Suprapubic skin (tissue), 4 donors: ENCODE measurements at places on chromosomes 3 and 15.

GRCh38 chr3:151709847-151710246 is 23.9 kb upstream of the AADACL2 start:
- no peak overlapping the region for H3K4me3 ChIP-seq
- DNase-seq = no peak
- no peaks in the 10 kb centered on the region for H3K27me3 ChIP-seq
- H3K36me3 ChIP-seq = no peaks in the 10 kb centered on the region

- no peak overlapping the region for H3K27ac ChIP-seq
- H3K36me3 ChIP-seq = no peaks in the 10 kb centered on the region
- no peak overlapping the region for H3K4me3 ChIP-seq
- H3K4me1 ChIP-seq = peaks cover 2% of the 10 kb centered on the region
Observed at GRCh38 chr3:141356046-141356445, 12.3 kb upstream of the ZBTB38 start.

- no peaks in the 10 kb centered on the region for H3K4me1 ChIP-seq
- H3K36me3 ChIP-seq = no peaks in the 10 kb centered on the region
- no peaks in the 10 kb centered on the region for H3K27me3 ChIP-seq
- no peak overlapping the region for H3K4me3 ChIP-seq
Observed at GRCh38 chr3:162684260-162684659, 1187.7 kb downstream of the OTOL1 start.

GRCh38 chr3:124041553-124041952 is 49.6 kb upstream of the ROPN1 start:
- no peaks in the 10 kb centered on the region for H3K4me1 ChIP-seq
- DNase-seq = no peak
- H3K27ac ChIP-seq = no peak overlapping the region

DNA sequence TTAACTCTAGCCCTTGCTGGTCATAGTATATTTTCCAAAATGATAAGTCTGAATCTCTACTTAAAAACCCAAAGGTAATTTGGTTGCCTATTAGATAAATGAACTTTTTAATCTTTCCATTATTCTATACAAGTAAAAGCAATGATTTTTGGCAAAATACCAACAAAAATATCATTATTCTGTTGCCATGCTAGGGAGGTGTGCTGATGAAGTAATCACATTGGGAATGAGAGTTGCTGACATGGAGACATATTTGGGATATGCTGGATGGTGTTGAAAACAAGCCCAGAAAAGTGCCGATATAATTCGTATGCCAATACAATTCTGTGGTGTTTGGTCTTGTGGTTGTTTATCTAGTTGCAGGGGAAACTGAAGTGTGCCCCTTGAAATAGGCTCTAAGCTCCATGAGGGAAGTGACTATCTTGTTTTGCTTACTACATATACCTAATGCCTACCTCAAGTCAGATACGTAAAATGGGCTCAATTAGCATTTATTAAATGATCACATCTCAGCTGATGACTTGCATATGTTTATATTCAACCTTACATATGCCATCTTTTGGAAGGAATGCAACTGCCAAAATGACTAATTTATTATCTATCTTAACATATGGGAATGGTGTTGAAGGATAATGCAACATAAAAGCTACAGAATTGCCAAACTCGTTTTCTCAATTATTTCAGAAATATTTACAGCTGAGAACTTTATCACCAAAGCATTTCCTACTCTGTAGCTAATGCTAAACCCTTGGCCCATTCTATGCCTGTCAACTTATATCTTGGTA is 5.8 kb downstream of the TOPBP1 start:
- peaks cover 54% of the 10 kb centered on the region for H3K36me3 ChIP-seq
- H3K4me1 ChIP-seq = peaks cover 11% of the 10 kb centered on the region
- no peak overlapping the region for H3K27ac ChIP-seq
- H3K27me3 ChIP-seq = no peaks in the 10 kb centered on the region
- H3K4me3 ChIP-seq = no peak overlapping the region

DNA sequence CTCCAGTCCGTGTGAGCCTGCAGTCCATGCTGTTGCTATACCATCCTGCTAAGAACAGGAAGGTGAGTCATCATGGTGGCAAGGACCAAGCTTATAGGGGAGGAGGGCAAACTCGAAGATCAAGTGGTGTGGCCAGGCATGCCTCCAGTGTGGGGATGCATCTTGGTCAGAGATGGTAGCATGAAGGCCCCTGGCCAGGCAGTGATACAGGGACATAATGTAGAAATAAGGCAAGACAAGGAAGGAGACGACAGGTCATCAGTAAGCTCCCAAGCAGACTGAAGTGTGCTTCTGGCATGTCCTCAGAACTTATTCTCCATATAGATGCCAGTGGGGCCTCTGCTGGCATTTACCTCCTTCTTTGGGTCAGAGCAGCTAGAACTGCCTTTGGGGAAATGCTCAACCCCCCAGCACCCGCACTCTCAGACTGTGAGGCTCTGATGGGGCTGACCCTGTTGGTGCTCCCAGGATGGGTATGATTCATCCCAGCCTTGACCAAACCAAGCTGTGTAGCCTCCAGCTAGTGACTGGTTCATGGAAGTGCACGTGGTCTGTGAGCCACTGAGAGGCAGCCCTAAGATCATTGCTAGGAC is 52.5 kb upstream of the ATP2B2 start:
- DNase-seq = peak; percentile 57
- H3K4me3 ChIP-seq = no peak overlapping the region
- H3K4me1 ChIP-seq = peaks cover 3% of the 10 kb centered on the region
- H3K27me3 ChIP-seq = peaks cover 5% of the 10 kb centered on the region

DNA sequence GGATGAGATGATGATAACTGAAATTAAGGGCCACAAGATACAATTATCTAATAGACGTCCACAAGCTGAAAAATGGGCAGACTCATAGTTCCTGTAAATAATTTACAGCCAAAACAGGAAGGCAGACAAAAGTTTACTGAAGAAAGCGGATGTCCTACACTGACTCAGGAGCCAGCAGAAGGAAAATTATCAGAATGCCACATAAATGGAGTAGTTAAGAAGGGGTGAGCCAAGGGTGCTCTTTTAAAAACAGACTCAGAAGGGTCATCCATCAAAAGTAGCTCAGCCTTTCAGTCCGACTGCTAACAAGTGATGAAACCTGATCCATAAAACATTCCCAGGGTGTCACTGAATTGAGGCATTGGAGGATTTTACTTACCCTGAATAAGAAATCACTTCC is 39.8 kb downstream of the TUSC7 start:
- H3K4me1 ChIP-seq = no peaks in the 10 kb centered on the region
- no peaks in the 10 kb centered on the region for H3K27me3 ChIP-seq
- no peaks in the 10 kb centered on the region for H3K36me3 ChIP-seq
- H3K27ac ChIP-seq = no peak overlapping the region

DNA sequence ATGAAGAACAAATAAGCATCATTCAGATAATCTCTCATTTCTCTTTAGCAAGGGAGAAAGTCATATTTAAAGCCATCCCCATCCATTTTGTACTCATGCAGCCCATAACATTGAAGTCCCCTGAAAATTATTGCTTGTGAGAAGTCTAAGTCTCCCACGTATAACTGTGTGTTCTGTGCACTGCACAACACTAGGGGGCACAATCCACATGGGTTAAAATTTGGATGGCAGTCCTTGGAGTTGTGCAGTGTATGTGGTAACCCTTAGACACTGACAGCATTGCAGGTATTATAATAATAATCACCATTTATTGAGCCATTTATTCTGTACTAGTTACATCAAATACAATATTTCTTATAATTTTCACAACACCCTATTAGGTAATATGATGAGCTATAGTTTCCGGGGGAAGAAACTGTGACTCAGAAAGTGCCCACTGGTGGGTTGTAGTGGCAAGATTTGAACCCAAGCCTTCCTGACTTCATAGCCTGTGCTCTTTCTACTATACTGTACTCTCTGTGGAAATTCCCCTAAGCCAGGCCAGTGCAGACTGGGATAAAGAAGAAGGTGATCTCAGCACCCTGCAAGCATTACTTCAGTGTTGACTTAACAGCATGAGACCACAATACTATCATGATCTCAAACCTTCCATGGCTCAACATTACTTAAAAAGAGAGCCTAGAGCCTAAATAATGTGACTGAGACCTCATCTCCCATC is 15.7 kb downstream of the KCNAB1 start:
- peaks cover 3% of the 10 kb centered on the region for H3K27me3 ChIP-seq
- H3K4me3 ChIP-seq = no peak overlapping the region
- H3K4me1 ChIP-seq = no peaks in the 10 kb centered on the region

DNA sequence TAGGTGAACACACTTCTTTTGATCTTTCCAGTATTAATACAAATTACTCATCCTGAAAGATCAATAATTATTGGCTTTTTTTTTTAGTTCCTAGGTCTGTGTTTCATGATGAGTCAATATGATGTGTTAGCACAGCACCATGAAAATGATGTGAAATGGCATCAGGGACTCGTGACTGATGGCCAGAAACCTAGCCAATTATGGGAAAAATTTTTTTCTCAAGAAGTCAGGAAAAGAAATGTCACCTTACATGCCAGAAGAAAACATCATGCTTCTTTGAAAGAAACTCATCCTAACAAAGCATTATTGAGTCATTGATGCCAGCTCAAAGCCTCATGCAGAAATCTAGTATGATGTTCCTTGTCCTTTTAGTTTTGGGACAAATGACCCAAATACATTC is 468.3 kb upstream of the CBLB start:
- no peak overlapping the region for H3K27ac ChIP-seq
- H3K4me1 ChIP-seq = peaks cover 5% of the 10 kb centered on the region
- DNase-seq = no peak
- H3K4me3 ChIP-seq = no peak overlapping the region

DNA sequence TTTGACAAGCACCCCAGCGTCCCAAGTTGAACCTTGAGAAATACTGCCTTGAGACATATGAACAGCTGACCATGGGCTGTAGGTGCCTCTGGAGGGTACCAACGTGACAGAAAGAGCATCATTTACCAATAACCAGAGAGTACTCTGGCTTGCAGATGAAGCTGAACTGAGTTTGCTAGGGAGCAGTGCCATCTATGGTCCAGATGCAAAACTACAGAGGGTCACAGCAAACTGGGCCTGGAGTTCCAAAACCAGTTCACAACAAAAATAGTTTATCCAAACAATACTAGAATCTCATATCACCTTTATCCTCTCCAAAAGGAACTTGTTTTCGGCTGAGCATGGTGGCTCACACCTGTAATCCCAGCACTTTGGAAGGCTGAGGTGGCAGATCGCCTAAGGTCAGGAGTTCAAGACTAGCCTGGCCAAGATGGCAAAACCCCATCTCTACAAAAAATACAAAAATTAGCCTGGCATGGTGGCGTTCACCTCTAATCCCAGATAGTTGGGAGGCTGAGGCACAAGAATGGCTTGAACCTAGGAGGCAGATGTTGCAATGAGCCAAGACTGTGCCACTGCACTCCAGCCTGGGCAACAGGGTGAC is 69.3 kb downstream of the CHAC1 start:
- no peak for DNase-seq
- H3K4me3 ChIP-seq = no peak overlapping the region
- no peaks in the 10 kb centered on the region for H3K27me3 ChIP-seq
- H3K4me1 ChIP-seq = peaks cover 22% of the 10 kb centered on the region
- H3K27ac ChIP-seq = no peak overlapping the region
- H3K36me3 ChIP-seq = peaks cover 43% of the 10 kb centered on the region

- H3K36me3 ChIP-seq = no peaks in the 10 kb centered on the region
- DNase-seq = no peak
- H3K4me1 ChIP-seq = no peaks in the 10 kb centered on the region
- no peak overlapping the region for H3K27ac ChIP-seq
Observed at GRCh38 chr3:162525066-162525742, 1028.6 kb downstream of the OTOL1 start.

- no peaks in the 10 kb centered on the region for H3K27me3 ChIP-seq
- no peaks in the 10 kb centered on the region for H3K4me1 ChIP-seq
- H3K4me3 ChIP-seq = no peak overlapping the region
- peaks cover 56% of the 10 kb centered on the region for H3K36me3 ChIP-seq
Observed at GRCh38 chr3:12611117-12611516, 52.8 kb downstream of the RAF1 start.

DNA sequence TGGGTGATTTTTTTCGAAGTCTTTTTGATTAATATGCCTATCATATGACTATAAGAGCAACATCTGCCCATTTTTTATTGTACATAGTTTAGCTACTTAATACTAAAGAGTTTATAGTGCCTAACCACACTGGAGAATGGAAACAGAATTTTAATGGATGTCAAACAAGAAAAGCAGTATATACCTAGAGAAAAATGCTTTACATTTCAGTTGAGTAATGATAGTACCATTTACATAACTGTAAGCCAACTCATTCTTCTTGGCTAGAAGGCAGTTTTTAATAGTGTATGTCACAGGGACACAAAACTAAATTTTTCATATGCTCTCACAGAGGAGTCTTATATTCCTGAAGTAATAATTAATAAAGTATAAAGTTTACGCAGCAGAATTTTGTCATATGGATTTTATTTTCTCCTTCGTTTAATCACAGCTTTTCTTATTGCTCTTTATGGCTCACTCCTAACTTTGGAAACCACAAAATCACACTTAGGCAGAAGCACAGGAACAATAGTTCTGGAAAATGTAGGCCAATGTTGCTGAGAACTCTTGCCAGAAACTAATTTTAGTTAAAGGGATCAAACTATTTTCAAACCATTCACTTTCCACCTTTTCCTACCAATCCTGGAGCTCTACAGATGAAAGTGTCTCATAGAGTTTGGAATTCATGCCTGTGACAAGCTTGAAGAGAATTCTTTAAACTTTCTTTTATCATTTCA is 243.6 kb downstream of the ZIC1 start:
- DNase-seq = no peak
- H3K27me3 ChIP-seq = no peaks in the 10 kb centered on the region
- no peaks in the 10 kb centered on the region for H3K36me3 ChIP-seq
- H3K4me3 ChIP-seq = no peak overlapping the region
- H3K27ac ChIP-seq = no peak overlapping the region

GRCh38 chr3:16570113-16570512 is 35.1 kb downstream of the DAZL start:
- H3K27ac ChIP-seq = no peak overlapping the region
- no peaks in the 10 kb centered on the region for H3K4me1 ChIP-seq
- no peaks in the 10 kb centered on the region for H3K36me3 ChIP-seq
- H3K27me3 ChIP-seq = no peaks in the 10 kb centered on the region
- H3K4me3 ChIP-seq = no peak overlapping the region

DNA sequence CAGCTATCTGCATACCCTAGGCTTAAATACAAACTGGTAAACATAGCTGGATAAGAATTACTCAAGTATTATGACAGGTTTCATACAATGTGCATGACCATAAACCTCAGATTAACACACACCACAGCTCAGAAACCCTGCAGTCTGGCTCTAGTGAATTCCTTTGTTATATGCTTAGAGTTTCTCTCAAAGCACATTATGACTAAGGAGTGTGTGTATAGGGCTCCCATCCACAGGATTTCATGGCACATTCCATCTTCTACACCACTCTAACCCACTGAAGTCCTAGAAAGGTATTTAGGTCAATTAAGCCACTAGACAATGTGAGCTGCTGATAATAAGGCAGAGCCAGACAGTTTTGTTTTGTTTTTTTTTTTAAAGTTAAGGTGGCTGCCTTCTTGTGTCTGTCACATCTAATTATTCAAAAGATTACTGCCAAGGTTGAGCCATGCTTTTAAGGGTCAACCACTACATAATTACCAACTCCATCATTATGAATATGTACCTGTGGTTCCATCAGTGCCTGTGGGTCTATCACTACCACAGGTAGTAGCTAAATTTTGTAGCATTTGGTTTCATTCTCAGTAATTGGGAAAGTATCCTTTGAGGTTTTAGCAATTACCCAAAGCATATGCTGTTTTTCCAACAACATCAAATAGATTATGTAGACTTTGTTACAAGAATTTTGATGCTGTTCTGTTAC is 107.0 kb downstream of the ALCAM start:
- no peaks in the 10 kb centered on the region for H3K36me3 ChIP-seq
- no peak for DNase-seq
- no peaks in the 10 kb centered on the region for H3K27me3 ChIP-seq
- H3K27ac ChIP-seq = no peak overlapping the region
- H3K4me3 ChIP-seq = no peak overlapping the region
